ENCODE measurements at places on chromosomes 5 and 9.

- DNase-seq: no peak
Measured at GRCh38 chr9:92377876-92378275, 26.5 kb downstream of the OGN start.

- DNase-seq: peak; percentile 65
Measured at GRCh38 chr9:121199921-121200320, 1.7 kb downstream of the RAB14 start.

GRCh38 chr9:128085943-128086342, 17.9 kb downstream of the SLC25A25 start:
- no peak for DNase-seq

- DNase-seq: peak; percentile 44
Measured at GRCh38 chr5:154937186-154937717, 759 bp downstream of the GEMIN5 start.

GRCh38 chr9:1461812-1462211, 411.7 kb downstream of the DMRT2 start:
- no peak for DNase-seq

DNA sequence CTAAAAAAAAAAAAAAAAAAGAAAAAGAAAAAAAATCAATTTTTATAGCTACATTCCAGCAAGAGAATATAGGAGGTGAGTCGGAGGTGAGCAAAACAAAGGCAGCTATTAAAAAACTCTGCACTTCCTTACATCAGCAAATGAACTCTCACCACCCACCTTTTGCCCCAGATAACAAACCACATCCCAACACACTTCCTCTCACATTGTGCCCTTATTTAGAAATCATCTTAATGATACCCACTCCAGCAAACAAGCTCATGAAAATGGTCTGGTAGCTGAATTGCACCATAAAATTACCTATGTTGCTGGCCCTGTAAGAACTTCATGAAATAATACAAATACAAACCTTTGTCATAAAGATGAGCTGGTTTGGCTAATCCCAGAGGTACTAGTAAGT, 82.9 kb downstream of the CEMIP2 start:
- no peak for DNase-seq

- DNase-seq: no peak
Measured at GRCh38 chr5:102873379-102873932, 118.4 kb downstream of the PAM start.

DNA sequence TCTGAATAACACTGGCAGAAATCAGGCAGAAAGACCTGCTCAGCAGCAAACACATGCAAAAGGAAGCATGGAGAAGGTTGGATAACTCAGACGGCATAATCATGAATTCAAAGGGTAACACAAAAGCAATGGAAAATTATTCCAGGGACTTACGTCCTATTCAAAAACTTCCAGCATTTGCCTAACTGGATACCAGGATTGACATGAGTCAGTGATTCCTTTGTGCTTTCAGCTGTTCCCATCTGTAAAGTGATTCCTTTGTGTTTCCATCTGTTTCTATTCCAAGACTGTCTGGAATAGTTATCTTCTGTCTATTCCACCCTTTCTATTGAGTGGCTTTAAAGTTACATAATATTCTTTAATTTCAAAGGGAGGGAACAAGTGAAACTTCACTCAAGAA, 1361.7 kb upstream of the CDH9 start:
- no peak for DNase-seq

- no peak for DNase-seq
Measured at GRCh38 chr9:121153642-121154041, 48.0 kb downstream of the RAB14 start.

- no peak for DNase-seq
Measured at GRCh38 chr5:100496296-100496695, 38.9 kb upstream of the FAM174A start.

DNA sequence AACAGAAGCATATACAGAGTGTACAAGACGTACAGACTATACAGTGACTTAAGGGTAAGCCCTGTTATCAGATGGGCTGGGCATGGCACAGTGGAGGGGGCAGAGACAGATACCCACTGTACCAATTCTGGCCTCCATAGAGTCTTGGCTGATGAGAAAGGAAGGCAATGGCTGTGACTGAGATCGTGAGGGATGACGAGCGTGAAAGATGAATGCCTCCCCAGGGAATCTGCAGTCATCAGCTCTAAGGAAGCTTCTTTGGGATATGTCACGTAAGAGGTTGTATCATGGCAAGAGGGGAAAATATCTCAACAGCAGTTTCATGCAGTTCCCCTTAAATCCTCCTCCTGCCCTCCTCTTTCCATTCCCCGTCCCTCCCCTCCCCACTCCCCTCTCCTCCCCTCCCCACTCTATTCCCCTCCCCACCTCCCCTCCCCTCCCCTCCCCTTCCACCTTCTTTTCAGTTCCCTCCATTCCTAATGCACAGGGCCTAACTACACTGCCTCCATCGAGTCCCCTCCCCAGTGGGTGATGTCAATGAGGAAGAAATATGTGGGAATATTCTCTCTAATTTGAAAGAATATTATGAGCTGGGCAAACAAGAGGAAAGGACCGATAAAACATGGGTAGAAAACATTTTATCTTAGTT, 226.4 kb upstream of the DAP start:
- peak; percentile 83 for DNase-seq

- DNase-seq: no peak
Measured at GRCh38 chr5:54720341-54720740, 202.8 kb downstream of the SNX18 start.

- DNase-seq: no peak
Measured at GRCh38 chr9:3873818-3874217, 348.0 kb upstream of the RFX3 start.

GRCh38 chr5:57770039-57770438, 287.4 kb upstream of the ACTBL2 start:
- DNase-seq: no peak

DNA sequence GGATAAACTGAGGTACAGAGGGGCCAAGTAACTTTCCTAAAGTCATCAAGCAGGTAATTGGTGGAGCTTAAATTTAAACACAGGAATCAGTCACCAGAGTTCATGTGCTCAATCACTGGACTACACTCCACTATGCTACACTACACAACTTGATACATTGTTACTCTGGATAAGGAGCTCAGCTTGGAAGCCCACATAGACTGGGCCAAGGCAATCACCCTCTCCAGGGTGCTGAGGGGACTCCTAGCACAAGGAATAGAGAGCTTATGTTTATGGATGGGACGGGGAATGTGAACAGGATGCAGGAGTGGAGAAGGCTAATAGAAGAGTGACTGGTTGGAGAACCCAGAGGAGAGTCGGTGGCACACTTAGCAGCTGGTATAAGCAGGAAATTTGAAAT, 113.5 kb upstream of the NFIB start:
- no peak for DNase-seq

GRCh38 chr9:124274226-124274625, 16.5 kb downstream of the NEK6 start:
- DNase-seq: no peak

GRCh38 chr9:21016701-21017491, 14.5 kb downstream of the HACD4 start:
- DNase-seq: no peak

DNA sequence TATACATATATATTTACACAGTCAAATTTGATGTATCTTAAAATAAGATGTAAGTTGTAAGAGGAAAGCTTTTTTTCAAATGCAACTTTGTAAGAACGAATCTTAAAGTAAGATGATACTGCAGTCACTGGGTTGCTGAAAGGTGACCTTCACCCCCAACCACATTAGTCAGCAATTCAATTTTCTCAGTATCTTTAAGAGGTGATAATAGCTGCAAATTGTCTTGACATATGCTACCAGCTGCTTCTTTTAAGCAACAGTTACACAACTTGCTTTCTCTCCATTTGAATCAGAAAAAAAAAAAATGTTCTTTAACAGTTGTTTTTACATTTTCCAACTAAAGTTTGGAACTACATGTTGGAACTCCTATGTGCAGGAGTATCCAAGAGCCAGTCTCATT, 246.6 kb upstream of the CCNG1 start:
- DNase-seq: no peak

- DNase-seq: no peak
Measured at GRCh38 chr5:168056499-168057182, 234.8 kb upstream of the WWC1 start.

DNA sequence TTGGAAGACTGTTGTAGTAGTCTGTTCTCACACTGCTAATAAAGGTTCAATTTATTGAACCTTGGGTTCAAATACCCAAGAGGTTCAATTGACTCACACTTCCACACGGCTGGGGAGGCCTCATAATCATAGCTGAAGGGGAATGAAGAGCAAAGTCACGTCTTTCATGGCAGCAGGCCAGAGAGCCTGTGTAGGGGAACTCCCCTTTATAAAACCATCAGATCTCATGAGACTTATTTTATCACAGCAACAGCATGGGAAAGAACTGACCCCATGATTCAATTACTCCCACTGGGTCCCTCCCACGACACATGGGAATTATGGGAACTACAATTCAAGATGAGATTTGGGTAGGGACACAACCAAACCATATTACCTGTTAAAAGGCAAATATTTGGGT, 268.2 kb downstream of the TMEM167A start:
- DNase-seq: no peak

GRCh38 chr5:68450245-68450852, 234.8 kb downstream of the PIK3R1 start:
- DNase-seq: no peak

- no peak for DNase-seq
Measured at GRCh38 chr5:641331-641765, 29.2 kb downstream of the CEP72 start.

DNA sequence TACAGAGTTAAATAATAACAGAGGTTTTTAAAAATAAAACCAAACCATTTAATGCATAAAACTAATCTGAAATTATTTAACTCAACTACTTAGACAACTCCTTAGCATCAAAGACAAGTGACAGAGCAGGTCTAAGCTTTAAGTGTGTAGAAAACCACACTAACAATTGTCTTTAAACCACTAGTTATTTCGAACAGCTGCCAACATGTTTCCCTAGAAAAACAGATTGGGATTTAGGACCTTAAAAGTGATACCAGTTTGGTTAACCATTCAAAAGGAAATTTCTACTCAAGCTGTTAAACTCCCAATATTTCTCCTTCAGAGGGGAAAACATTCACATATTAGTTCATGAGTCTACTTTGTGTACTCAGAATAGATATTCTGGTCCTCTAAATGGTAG, 208.7 kb downstream of the BNC2 start:
- no peak for DNase-seq

- no peak for DNase-seq
Measured at GRCh38 chr5:92969781-92970237, 611.2 kb downstream of the NR2F1-AS1 start.

GRCh38 chr9:134537951-134538641, 103.5 kb upstream of the COL5A1 start:
- no peak for DNase-seq

- DNase-seq: peak; percentile 47
Measured at GRCh38 chr9:9352877-9353481, 1259.8 kb downstream of the PTPRD start.

DNA sequence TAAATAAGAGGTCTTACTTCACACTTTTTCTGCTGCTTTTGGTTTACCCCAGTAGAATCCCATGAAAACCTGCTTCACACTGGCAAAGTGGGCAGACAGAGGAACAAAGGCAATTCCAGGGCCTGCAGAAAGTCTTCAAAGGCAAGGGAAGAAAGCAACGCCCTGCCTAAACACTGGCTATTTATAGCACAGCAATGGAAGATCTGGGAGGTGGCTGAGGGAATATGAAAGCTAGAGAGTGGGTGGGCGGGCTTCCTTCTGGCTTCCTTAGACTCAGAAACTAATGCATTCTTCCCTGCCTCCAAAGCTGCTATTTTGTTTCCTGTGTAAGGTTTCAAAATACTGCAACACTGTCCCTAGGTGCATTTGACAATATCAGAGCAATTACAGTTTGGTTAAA, 46.8 kb downstream of the ELAVL2 start:
- no peak for DNase-seq

GRCh38 chr5:82285206-82285605, 7.1 kb upstream of the RPS23 start:
- DNase-seq: no peak

DNA sequence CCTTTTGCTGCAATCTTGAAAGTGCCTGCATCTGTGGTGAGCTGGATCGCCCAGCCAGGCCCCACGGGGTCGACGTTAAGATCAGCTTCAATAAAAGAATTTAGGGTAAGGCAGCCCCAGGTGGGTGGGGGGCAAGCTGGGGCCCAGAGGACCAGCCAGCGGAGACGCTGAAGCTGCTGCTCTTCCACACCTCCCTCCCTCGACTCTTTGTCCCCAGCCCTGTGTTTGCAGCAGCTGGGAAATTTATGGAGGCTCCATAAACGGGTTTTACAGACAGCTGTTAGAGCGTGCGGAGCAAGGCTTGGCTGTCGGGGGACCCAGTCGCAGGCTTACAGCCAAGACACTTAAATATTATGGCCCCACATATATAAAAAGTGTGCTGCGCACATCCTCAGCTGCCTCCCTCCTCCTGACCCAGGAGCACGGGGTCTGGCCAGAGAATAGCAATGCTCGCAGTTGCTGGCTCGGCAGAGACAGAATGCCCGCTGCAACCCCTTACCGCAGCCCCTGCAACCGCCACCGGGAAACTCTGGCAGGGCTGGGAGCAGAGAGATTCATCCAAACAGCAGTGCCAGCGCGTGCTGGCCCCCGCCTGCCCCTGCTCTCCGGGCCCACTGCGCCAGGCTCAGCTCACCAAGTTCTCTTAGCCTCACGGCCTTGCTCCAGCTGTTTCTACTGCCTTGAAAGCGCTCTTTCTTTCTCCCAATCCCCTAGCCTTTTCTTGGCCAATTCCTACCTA, 28.4 kb upstream of the MVB12B start:
- DNase-seq: no peak

- DNase-seq: no peak
Measured at GRCh38 chr5:159409801-159410200, 79.5 kb upstream of the IL12B start.

GRCh38 chr5:128825826-128826225, 139.5 kb upstream of the SLC27A6 start:
- no peak for DNase-seq

- no peak for DNase-seq
Measured at GRCh38 chr5:122501089-122501435, 189.0 kb downstream of the SNCAIP start.

- DNase-seq: no peak
Measured at GRCh38 chr5:34735491-34736426, 79.6 kb downstream of the RAI14 start.

DNA sequence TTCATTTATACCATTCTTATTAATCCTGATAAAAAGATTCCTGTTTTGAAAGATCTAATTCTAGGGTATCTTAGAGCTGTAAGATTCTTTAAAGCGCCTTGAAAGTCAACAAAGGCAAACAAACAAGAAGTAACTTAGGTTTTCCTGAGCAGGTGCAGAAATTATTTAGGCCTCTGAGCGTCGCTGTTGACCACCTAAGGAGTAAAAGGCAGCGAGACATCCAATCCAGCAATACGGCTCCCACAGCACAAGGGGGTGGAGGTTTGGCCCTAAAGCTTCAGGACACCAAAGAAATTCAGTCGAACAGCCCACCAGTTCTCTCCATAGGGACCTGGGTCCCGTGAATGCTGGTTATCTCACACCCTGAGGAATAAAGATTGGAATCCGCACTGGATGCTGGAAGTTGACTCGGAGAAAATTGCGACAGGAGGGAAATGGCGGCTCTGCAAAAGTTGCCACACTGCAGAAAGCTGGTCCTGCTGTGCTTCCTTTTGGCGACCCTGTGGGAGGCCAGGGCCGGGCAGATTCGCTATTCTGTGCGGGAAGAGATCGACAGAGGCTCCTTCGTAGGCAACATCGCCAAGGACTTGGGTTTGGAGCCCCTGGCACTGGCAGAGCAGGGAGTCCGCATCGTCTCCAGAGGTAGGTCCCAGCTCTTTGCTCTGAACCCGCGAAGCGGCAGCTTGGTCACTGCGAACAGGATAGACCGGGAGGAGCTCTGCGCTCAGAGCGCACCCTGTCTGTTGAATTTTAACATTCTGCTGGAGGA, at the start of gene PCDHGA2:
TSS of gene PCDHGA2 (plus strand) at position 223 of the 769 bp plus-strand sequence.
- DNase-seq: peak; percentile 89

- DNase-seq: no peak
Measured at GRCh38 chr5:59293700-59294099, 599.8 kb downstream of the PDE4D start.
